CD4-positive, CD25-positive, alpha-beta regulatory T cell (primary cell): ENCODE measurements at places on chromosomes 7 and 10. TPM values are rescaled to one million over a fixed set of nuclear protein-coding genes. Genes with fewer than 3 reads are reported as not detected.

Gene HOGA1
- polyA plus RNA-seq = not detected

Gene EPHA1
- polyA plus RNA-seq = 1.4 TPM

Gene STEAP1
- polyA plus RNA-seq = not detected

Gene LLCFC1
- polyA plus RNA-seq = not detected

Gene PHTF2
- 32.3 TPM for polyA plus RNA-seq

Gene TMEM184A
- polyA plus RNA-seq = not detected

- H3K27ac ChIP-seq = peak overlapping the region; percentile 98
- H3K27me3 ChIP-seq = no peaks in the 10 kb centered on the region
- H3K4me1 ChIP-seq = peaks cover 27% of the 10 kb centered on the region
These were observed 993 bp downstream of the ZC3HAV1 start for GRCh38 chr7:139108266-139109187.

DNA sequence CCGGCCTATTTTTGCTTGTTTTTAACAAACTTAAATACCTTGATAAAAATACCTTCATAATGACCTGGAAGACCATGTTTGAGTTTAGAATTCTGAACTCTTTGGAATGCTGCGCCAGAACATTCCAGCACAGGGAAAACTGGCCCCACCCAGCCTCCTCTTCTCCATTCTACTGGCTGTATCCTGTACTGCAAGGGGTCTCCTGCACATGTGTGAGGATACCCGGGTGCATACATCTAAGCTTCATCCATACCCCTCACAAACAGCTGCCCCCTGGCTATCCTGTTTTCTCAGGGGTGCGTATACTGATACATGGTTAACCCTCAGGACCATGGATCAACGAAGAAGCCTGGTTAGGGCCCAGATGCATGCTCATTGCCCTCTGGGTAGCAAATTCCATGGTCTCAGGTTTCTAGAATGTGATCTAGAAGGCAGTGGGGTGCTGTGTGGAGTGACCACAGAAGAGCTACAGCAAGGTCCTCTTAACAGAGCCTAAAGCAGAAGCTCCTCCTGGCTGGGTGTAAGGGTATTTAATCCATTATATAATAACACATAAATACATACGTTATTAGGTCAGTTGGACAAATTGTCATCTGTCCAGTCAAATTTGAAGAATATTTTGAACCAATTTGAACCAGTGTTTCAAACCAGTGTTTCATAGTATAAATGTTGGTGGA, 26.1 kb downstream of the HACD1 start:
- H3K36me3 ChIP-seq = peaks cover 5% of the 10 kb centered on the region
- H3K27ac ChIP-seq = no peak overlapping the region
- no peak for DNase-seq
- no peaks in the 10 kb centered on the region for H3K27me3 ChIP-seq
- H3K4me1 ChIP-seq = peaks cover 3% of the 10 kb centered on the region

- H3K36me3 ChIP-seq = no peaks in the 10 kb centered on the region
- H3K27ac ChIP-seq = no peak overlapping the region
- H3K27me3 ChIP-seq = no peaks in the 10 kb centered on the region
- no peak overlapping the region for H3K4me3 ChIP-seq
- peaks cover 15% of the 10 kb centered on the region for H3K4me1 ChIP-seq
- no peak for DNase-seq
These were observed 47.5 kb upstream of the AGR3 start for GRCh38 chr7:16929146-16929762.

GRCh38 chr10:89615824-89616223, 29.2 kb downstream of the PANK1 start:
- H3K36me3 ChIP-seq = no peaks in the 10 kb centered on the region
- no peak for DNase-seq
- no peaks in the 10 kb centered on the region for H3K27me3 ChIP-seq
- peaks cover 11% of the 10 kb centered on the region for H3K4me1 ChIP-seq

DNA sequence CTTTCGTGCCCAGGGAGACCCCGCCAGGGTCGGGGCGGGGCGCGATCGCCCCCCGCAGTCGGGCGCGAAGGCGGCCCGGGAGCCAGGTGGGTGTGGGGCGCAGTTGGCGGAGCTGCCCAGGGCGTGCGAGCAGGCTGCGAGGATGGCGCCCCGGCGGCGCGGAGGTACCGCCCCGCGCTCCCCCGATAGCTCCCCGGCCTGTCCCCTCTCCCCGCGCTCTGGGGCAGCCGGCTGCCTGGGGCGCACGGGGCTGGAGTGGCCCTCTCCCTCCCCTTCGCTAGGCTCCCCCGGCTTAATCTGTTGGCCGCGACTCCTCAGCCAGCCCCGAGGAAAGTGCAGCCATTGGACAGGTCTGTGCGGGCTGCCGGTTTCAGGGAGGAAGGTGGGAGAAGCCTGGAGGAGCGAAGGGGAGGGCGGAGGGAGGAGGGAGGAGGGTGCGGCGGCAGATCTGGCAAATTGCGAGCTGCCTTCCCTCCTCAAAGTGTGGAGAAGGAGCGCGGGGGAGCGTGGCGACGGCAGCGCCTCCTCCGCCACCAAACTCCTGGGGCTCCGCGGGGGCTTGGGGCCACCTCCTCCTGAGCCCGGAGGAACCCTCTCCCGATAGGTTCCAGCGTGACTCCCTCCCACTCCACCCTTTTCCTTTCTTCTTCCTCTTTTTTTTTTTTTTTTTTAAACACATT, 361 bp upstream of the PLXDC2 start:
- H3K4me1 ChIP-seq = no peaks in the 10 kb centered on the region
- H3K36me3 ChIP-seq = no peaks in the 10 kb centered on the region
- no peak overlapping the region for H3K4me3 ChIP-seq
- H3K27ac ChIP-seq = no peak overlapping the region
- H3K27me3 ChIP-seq = peaks cover 15% of the 10 kb centered on the region

DNA sequence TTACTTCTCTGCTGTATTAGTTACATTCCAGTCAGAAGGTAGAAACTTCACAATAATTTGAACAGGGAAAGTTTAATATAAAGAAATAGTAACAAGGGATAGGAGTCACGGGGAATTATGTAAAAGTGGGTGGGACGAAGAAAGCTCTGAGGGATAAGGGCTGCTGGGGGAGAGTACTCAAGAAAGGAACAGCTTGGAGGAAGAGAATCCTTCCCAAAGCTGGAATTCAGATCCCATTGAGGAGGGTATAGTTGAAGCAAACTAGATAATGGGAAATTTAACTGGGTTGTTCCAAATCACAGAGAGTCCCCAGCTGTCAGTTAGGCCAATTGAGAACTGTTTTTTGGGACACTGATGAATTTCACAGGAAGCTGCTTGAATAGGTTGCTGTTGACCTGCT, 53.2 kb upstream of the MACC1 start:
- H3K4me3 ChIP-seq = no peak overlapping the region
- H3K27me3 ChIP-seq = no peaks in the 10 kb centered on the region
- no peaks in the 10 kb centered on the region for H3K4me1 ChIP-seq
- DNase-seq = no peak
- H3K36me3 ChIP-seq = no peaks in the 10 kb centered on the region
- no peak overlapping the region for H3K27ac ChIP-seq

- no peak overlapping the region for H3K27ac ChIP-seq
- no peak for DNase-seq
- no peaks in the 10 kb centered on the region for H3K27me3 ChIP-seq
- H3K36me3 ChIP-seq = no peaks in the 10 kb centered on the region
- no peaks in the 10 kb centered on the region for H3K4me1 ChIP-seq
These were observed 141.8 kb downstream of the CTTNBP2 start for GRCh38 chr7:117731455-117731854.

GRCh38 chr7:108234971-108235450, 104.8 kb upstream of the LAMB4 start:
- no peak overlapping the region for H3K4me3 ChIP-seq
- H3K27ac ChIP-seq = no peak overlapping the region
- no peak for DNase-seq

- no peaks in the 10 kb centered on the region for H3K27me3 ChIP-seq
- no peaks in the 10 kb centered on the region for H3K36me3 ChIP-seq
These were observed 10.4 kb downstream of the NFE2L3 start for GRCh38 chr7:26162431-26162830.

- no peaks in the 10 kb centered on the region for H3K36me3 ChIP-seq
- no peak overlapping the region for H3K4me3 ChIP-seq
- DNase-seq = no peak
These were observed 124.5 kb downstream of the ITGA8 start for GRCh38 chr10:15595260-15595659.

DNA sequence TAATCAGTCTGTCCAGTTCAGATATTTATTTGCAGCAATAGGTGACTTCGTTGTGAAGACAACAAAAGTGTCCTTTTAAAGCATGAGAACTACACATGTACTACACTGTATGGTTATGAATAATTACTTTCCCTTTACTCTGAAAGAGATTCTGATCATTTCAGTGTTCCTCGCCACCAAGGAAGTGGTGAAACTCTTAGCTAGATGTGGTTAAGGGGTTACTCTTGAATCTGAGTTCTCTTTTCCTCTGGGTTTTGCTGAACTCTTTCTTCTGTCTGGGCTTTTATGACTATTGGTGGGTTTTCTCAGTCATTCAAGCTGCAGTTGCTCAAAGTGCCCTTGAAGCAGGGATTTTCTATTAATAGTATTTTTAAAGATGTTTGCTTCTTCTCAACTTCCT, 127.9 kb upstream of the SEM1 start:
- H3K27ac ChIP-seq = no peak overlapping the region
- peaks cover 4% of the 10 kb centered on the region for H3K27me3 ChIP-seq
- H3K4me1 ChIP-seq = no peaks in the 10 kb centered on the region
- H3K36me3 ChIP-seq = no peaks in the 10 kb centered on the region

- H3K27me3 ChIP-seq = no peaks in the 10 kb centered on the region
- no peak overlapping the region for H3K4me3 ChIP-seq
- H3K27ac ChIP-seq = no peak overlapping the region
- no peak for DNase-seq
These were observed 29.4 kb upstream of the ATOH7 start for GRCh38 chr10:68261132-68261856.

DNA sequence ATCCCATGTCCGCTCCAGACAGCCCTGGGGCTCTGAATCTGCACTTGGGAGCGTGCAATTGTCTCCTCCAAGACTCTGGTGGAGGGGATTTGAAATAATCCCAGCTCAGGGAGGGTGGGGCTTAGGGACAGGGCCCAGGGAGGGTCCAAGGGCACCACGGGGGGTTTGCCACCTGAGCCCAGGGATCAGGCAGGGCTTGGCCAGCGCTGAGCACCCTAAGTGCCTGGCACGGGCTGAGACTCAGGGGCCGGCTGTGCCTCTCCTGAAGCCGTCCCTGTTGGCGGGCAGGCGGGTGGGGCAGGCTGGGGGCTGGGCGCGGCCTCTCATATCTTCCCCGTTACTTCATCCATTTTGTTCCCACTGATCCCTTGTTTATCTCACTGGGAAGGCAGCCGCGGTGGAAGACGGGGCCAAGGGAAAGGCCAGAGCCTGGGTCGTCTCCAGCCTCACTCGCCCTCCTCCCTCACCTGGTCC, 41.8 kb upstream of the ELN start:
- H3K4me3 ChIP-seq = no peak overlapping the region
- H3K36me3 ChIP-seq = no peaks in the 10 kb centered on the region
- H3K27ac ChIP-seq = no peak overlapping the region
- no peaks in the 10 kb centered on the region for H3K27me3 ChIP-seq
- no peaks in the 10 kb centered on the region for H3K4me1 ChIP-seq
- no peak for DNase-seq

GRCh38 chr7:128427289-128427891, 17.6 kb upstream of the IMPDH1 start:
- H3K4me3 ChIP-seq = no peak overlapping the region
- H3K27ac ChIP-seq = no peak overlapping the region
- H3K4me1 ChIP-seq = no peaks in the 10 kb centered on the region
- no peaks in the 10 kb centered on the region for H3K36me3 ChIP-seq
- peaks cover 3% of the 10 kb centered on the region for H3K27me3 ChIP-seq

GRCh38 chr10:132654708-132655661, 117.4 kb downstream of the INPP5A start:
- peak; percentile 41 for DNase-seq
- no peaks in the 10 kb centered on the region for H3K4me1 ChIP-seq
- no peak overlapping the region for H3K27ac ChIP-seq
- H3K4me3 ChIP-seq = no peak overlapping the region

DNA sequence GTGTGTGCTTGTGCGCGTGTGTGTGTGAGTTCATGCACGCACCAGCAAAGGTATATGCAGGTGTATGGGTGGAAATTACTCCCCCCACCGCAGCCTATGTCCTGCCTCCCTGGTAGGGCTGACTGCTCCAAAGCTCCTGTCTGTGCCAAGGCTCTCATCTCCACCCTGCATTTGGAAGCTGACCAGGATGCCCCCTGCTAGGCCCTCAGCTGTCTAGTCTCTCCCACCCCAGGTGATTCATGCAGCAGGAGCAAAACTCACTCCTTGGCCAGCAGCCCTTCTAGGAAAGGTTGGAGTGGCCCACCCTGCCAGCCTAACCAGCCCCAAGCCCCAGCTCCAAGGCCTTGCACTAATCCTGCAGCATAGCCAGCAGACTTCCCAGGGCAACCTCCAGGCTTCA, 148.4 kb downstream of the GRID1 start:
- DNase-seq = no peak
- H3K4me3 ChIP-seq = no peak overlapping the region
- no peaks in the 10 kb centered on the region for H3K27me3 ChIP-seq
- H3K36me3 ChIP-seq = no peaks in the 10 kb centered on the region
- H3K4me1 ChIP-seq = no peaks in the 10 kb centered on the region
